Naive thymus-derived CD8-positive, alpha-beta T cell (primary cell): ENCODE measurements at places on chromosomes 16 and 17.

- no peak for DNase-seq
Measured at GRCh38 chr17:68497885-68498319, 14.3 kb upstream of the PRKAR1A start.

GRCh38 chr17:75707079-75707571, 14.1 kb upstream of the ITGB4 start:
- DNase-seq: no peak

DNA sequence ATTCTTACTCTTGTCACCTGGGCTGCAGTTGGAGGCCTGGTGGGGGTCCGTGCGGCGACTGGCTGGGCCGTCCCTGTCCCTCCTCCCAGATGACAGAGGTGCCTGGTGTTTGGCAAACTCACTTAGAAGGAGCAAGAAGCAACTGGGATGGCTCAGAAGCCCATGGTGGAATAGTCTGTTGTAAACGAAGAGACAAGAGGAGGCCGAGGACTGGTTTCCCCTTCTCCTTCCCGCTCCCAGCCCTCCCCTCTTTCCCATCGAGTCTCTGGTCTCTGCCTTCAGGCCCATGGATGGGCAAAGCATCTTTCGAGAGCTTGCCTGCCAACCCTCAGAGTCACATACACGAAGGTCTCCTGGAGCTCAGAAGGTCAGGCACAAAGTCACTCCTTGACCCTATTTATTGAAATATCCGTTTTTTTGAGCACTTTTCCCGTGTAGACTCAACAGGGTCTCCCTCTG, 364.4 kb downstream of the SEC14L1 start:
- DNase-seq: no peak

GRCh38 chr16:58665200-58665599, 19.4 kb downstream of the SLC38A7 start:
- DNase-seq: no peak

GRCh38 chr17:48483471-48484131, 47.2 kb downstream of the HOXB1 start:
- no peak for DNase-seq

- DNase-seq: no peak
Measured at GRCh38 chr17:4475463-4475862, 23.2 kb upstream of the SPNS2 start.

DNA sequence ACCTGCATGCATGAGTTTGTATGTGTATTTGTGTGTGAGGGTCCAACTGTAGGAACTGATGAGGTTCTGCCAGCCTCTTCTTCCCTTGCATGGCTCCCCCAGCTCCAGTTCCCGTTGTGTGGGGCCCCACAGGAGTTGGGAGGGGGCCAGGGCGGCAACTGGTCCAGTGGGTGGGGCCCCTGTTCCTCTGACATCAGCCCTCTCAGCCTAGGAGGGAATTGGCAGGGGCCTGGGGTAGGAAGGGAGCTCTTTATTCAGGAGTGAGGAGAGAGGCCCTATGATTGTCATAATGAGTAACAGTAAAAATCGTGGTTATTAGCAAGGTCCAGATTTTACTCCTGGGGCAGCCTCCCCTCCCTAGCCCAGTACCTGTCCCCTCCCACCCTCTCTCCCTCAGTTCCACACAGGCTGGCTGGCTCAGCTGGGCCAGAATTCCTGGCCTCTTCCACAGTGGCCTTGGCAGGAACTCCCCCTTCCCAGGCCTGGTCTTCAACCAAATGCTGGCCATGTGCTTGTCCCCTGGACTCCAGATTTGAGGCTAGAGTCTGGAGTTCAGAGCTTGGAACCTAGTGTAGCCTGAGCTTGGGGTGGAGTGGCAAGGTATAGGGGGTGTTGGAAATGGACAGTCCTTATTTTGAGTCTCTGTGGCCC, 18.9 kb downstream of the RARA start:
- no peak for DNase-seq

DNA sequence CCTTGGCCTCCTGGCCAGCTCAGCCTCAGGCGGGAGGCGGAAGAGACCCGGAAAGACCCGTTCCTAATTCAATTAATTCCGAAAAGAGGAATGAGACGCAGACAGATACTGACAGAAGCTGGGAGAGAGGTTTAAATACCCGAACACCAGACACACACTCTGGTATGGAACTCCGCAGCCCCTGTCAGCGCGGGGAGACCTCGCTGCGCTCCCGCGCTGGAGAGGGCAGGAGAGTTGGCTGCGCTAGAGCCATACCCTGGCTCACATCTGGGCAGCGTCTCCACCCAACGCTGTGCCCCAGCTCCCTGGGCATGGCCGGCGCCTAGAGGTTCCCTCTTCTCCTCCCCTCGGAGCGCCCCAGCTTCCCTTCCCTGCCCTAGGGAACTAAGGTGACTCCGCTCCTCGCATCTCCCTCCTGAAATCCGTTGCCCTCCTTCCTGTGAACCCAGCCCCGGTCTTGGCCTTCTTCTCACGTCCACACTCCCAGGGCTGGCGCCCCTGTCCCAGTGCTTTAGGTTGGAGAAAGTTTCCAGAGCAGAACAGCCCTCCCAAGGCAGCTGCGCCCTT, 8.0 kb downstream of the NEUROD2 start:
- no peak for DNase-seq

DNA sequence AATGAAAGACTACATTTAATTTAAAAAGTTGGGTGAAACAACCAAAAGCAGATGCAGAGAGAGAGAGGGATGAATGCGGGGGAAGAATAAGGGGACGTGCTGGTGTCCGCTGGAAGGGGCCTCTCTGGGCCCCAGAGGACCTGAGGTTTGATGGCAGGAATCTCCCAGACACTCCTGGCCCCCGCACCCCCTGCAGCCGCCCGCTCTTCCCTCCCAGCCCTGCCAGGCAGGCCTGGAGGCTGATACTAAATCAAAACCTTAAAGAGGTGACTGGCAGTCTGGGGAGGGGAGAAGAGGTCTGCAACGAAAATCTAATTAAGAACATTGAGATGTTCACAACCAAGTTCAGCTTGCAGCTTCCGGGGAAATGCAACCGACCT, 2.4 kb downstream of the FOXL1 start:
- no peak for DNase-seq

- DNase-seq: no peak
Measured at GRCh38 chr17:61054436-61054835, 345.2 kb upstream of the TBX2 start.

DNA sequence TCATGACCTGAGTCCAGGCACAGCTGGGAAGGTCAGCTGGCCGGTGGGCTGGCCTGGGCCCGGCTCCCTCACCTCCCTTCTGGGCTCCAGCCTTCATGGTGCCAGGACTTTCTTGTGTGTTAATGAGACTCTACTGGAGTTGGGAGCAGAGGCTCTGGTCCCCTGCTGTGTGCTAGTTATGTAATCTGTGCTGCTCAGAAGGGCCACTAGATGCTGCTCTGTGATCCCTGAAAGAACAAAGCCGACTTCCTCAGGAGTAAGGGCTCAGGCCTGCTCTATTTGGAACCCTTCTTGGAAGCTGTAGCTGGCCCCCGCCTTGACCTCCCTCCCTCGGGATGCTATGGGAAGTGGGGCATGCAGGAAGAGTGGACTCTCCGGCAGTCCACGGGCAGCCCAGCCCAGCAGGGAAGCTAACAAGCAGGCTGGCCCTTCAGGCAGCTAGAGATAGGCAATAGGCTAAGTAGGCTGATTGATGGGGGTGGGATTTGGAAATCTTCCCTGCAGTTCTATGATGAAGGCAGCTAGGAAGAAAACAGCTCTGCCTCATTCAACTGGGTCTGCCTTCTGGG, 3.3 kb upstream of the CDK5R1 start:
- DNase-seq: peak; percentile 51

DNA sequence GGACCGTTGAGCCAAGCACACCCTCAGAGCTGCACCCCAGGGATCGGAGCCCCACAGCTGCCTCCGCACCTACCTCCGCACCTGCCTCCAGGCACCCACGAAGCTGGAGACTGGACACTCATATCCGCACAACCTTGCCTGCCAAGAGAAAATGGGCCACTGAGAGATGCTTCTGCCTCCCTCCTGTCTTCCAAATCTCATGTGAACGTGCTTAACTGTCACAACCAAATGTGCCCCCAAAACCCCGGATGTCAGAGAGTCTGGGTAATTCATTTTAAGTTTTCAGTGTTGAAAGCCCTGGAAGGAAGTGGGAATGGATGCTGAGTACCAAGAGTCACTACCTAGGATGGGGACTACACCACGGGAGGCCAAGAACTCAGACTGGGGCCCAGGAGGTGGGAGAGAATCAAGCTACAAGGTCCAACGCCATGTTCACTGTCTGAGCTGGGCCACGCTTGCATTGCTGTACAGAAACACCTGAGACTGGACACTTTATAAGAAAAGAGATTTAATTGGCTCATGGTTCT, 49.5 kb upstream of the MEAK7 start:
- peak; percentile 76 for DNase-seq

DNA sequence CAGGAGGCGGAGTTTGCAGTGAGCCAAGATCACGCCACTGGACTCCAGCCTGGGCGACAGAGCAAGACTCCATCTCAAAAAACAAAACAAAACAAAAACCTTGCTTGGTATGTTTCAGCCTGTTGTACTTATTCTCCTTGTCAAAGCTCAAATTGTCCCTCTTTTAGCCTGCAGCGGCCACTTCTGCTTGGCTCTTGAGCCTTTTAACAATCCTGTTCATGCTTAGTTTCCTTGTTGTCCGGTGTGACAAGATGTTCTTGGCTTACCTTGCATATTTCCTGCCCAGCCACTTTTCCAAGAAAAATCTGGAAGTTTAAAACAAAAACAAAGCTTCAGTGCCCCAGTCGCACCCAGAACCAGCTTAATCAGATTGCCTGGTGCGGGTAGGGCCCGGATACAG, 81.0 kb downstream of the ABCC1 start:
- no peak for DNase-seq

GRCh38 chr17:61294777-61295176, 104.9 kb upstream of the TBX2 start:
- no peak for DNase-seq

- no peak for DNase-seq
Measured at GRCh38 chr16:78686601-78687000, 587.1 kb downstream of the WWOX start.

GRCh38 chr16:12881182-12881581, 20.2 kb upstream of the SHISA9 start:
- DNase-seq: no peak

DNA sequence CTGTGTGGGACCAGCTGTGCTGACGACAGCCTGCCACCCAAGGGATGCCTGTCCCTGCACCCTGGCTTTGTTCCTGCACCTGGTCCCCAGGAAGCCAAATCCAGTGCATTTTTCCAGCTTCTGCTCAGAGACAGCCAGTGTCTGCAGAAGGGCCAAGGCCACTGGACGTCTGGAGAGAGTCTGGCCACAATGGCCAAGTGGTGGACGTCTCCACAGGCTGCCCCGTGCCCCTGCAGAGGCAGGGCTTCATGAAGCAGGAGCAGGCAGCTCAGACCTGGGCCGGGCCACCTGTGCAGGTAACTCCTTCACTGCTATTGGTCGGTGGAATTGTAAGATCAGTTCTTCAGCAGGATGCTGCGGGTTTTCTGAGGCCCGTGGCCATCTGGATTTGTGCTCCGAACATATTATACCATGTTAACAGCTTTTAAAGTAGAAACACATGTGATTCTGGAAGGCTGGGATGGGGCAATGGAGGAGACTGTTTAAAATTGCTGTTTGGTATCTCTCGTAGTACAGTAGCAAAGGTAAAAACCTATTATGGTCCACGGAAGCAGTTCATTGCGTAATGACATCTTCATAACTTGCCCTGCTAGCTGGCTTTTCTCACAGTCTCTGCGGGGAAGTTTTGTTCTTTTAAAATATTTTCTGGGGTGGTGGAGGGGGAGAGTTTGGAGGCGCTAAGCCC, 185.3 kb downstream of the CCDC182 start:
- DNase-seq: no peak

DNA sequence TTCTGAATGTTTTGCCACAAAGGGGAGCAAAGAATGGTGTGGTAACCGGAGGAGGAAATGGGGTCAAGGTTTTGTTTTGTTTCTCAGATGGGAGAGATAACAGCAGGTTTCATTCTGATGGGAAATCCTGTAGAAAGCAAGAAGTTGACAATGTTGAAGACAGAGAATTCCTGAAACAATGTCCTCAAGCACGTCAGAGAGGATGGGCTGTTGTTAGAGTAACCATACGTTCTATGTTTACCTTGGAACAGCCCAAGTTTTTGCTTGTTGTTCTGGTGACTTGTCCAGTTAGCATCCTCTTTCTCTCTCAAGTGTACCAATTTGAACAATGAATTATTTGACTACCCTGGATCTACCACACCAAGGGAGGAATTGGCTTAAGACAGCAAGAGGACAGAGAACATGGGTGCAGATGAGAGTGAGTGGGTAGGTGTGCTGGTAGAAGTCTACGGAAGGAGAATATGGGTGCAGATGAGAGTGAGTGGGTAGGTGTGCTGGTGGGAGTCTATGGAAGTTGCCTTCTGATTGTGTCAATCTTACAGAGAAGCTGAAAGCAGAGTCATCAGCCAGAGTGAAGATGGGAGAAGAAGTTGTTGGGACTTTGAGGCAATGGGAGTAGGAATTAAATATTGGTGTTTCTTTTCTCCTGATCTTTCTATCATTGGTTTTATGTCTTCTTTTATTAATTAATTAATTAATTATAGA, 14.8 kb upstream of the NSRP1 start:
- DNase-seq: no peak

DNA sequence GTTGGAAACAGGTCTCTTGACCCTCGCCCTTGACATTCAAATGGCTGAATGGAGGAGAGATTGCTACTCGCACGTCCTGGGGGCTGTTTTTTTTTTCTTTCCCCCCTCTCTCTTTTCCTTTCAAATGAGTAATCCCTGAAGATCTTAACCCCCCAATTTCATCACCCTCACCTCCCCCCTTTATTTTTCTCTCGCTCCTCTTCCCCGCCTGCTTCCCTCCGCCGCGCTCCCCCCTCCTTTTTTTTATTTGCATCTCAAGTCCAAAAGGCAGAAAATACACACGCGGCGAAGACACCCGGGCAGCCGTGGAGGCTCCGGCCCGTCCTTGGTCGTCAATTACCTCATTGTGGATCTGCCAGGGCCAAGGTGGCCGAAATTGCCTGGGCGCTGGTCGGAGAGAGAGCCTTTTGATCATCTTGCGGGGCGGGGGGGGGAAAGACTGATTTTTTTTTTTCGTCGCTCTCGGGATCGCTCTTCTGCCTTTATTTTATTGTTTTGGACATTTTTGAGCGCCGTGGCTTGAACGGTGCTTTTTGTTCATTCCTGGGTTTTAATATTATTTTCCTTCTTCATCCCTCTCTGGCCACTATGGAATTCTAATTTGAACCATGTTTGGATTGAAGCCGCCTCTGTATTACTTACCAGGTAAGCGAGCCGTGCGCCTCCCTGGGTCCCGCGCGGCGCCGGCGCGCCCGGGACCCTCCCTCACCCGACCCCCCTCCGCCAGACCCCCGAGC, 57.2 kb upstream of the GSE1 start:
- DNase-seq: no peak

GRCh38 chr16:68091380-68092261, 6.5 kb downstream of the NFATC3 start:
- no peak for DNase-seq
